Stromal cell of bone marrow (primary cell): ENCODE measurements at places on chromosomes 13 and 19.

GRCh38 chr13:64767054-64767453, 2463.1 kb downstream of the PCDH9 start:
- no peak for DNase-seq

GRCh38 chr19:33048806-33049676, 15.6 kb downstream of the RHPN2 start:
- DNase-seq: no peak

DNA sequence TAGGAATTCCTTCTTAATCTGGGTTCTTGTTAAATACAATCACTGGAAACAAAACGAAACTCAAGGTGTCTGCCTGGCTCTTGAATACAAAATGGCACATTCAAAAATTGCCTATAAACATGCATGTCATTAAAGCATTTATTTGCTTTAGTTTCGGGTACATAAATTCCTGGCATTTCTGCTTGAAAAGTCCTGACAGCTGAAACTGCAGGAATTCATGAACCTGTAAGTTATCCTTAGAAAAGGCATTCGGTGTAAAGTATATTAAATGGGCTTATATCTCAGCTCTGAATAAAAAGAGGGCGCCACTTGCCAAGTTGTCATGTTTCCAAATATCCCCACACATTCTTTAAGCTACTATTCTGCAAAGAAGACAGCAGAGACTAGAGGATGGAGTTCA, 32.9 kb downstream of the RXFP2 start:
- no peak for DNase-seq

DNA sequence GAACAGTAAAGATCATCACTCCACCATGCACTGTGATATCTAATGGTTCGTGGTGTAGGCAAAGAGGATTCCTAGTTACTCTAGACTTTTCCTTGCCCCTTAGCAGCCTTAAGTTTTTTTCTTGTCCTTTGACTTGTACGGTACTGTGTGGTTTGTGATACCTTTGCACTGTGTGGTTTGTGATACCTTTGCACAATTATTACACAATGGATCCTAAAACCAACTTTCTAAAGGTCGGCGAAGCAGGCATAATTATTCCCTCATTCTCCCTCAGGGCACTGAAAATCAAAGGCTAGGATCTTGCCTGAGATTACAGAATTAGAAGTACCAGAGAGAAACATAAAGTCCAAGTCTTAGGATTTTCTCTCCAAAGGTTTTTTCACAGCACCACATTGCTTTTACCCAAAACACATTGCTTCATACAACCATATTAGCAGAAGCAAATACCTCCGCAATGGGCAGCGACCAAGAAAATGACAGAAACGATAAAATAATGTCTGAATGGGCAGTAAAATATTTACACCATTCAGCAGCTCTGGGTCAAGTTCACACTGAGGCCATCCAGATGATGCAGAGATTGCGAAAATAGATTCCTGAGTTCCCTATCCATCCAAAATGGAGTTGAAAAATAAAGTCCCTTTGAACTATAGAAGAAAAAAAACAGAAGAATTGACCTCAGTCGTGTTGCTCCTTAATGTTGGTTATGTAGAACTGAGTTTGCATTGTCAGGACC, 106.4 kb downstream of the FGF14 start:
- DNase-seq: no peak

GRCh38 chr13:37701306-37701705, 102.7 kb upstream of the POSTN start:
- no peak for DNase-seq

DNA sequence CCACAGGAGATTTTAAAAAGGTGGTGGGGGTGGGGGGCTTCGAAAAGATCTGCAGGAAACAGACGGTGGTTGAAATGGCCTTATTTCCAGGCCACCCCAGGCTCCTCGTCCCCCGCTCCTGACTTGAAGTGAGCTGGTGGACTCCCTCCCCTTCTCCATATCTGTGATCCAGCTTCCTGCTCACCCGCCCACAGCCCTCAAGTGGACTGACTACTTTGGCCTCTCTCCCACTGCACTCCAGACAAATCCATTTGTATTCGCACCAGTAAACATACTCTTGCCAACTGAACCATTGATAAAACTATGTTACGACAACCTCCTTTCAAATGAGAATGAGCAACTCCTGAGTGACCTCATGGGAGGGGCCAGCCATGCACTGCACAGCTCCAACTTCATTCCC, 259.5 kb downstream of the COL4A1 start:
- DNase-seq: peak; percentile 53

- DNase-seq: no peak
Observed at GRCh38 chr13:109897988-109898624, 111.7 kb upstream of the IRS2 start.

DNA sequence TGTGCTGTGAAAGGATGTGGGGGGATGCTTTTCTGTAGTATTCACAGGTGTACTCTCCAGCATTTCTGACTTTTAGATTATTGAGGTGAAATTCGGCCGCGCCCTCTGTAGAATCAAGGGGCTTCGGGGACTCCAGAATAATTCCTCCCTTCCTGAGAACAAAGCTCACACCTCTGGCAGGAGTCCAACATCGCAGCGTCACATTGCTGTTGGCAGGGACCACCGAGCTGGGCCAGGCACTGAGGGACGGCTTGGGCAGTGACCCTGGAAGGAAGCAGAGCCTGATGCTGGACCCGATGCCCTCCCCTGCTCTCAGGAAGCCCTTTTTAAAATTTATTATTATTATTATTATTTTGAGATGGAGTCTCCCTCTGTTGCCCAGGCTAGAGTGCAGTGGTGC, 6.3 kb downstream of the TARM1 start:
- DNase-seq: no peak

GRCh38 chr13:99062593-99062992, 84.7 kb upstream of the DOCK9 start:
- peak; percentile 65 for DNase-seq

- no peak for DNase-seq
Observed at GRCh38 chr19:11984986-11985385, 20.1 kb downstream of the ZNF763 start.

DNA sequence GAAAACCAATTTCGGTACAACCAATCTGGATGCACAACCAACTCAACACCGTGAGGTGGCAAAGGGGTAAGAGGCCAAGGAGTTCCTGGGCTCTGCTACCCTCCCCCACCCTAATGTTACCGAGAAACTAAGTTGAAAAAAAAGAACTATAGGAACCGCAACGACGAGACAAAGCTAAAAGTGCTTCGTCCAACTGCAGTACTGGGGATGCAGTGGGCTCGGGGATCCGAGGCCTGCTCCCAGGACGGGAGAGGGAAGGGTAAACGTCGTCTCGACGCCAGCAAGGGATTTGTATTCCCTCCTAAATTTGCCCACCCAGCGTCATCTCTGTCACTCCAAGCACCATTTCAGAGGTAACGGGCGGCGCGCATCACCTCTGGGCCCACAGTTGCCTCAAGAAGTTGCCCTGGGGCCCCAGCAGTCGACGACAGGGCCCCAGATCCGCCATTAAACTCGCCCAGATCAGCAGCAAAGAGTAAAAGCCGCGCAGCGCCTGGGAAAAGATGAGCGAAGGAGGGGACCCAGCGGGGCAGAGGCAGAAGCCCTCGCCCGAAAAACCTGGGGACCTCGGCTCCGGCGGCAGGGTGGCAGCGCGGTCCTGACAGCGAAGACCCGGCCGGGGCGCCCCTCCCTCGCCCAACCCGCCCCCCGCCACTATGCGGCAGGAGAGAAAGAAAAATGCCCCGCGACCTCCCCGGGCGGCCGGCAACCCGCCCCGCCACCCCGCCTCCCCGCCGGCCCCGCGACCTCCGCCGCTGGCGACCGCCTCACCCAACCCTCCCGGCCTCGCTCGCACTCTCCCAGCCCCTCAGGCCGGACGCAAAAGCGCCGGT, 752 bp downstream of the ZMYM5 start:
- no peak for DNase-seq

- DNase-seq: peak; percentile 49
Observed at GRCh38 chr13:65594298-65594781, 1635.8 kb downstream of the PCDH9 start.

- no peak for DNase-seq
Observed at GRCh38 chr19:54541712-54542111, 31.9 kb upstream of the LILRA2 start.

DNA sequence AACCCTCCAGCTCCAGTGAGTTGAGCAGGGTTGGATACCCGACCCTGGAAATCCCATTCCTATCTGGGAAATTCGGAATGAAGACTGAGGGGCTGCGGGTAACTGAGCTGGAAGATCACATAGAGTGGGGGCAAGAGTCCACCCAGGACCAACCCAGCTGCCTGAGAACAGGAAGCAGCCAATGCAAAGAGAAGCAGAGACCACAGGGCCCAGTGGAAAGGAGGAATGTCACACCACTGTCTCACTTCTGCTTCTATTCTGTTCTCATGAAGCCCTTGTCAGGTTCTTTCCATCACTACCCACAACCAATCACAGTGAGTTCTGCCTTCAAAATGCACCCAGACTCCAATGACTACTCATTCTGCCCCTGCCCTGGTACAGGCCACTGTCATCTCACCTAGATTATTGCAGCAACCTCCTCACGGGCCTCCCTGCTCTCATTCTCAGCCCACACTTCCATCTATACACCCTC, 15.3 kb downstream of the DYRK1B start:
- DNase-seq: no peak

DNA sequence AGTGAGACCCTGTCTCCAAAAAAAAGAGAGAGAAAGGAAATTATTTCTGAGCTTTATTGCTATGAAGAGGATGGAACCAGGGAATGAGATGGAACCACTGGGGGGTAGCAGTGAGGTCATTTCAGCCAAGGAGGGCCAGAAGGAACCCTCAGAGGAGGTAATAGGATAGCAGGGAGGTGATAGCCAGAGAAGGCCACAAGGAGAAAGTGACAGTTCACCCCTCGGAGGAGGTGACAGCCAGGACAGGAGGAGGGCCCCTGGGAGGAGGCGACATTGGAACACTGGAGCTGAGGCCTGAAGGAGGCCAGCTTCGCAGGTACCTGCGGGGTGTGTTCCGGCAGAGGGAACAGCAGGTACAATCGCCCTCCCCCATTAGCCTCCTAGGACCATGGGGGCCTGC, 675 bp upstream of the PGPEP1 start:
- DNase-seq: no peak

GRCh38 chr13:30607908-30608307, 9.8 kb upstream of the USPL1 start:
- DNase-seq: no peak

- no peak for DNase-seq
Observed at GRCh38 chr13:88483202-88483601, 812.0 kb downstream of the SLITRK5 start.

DNA sequence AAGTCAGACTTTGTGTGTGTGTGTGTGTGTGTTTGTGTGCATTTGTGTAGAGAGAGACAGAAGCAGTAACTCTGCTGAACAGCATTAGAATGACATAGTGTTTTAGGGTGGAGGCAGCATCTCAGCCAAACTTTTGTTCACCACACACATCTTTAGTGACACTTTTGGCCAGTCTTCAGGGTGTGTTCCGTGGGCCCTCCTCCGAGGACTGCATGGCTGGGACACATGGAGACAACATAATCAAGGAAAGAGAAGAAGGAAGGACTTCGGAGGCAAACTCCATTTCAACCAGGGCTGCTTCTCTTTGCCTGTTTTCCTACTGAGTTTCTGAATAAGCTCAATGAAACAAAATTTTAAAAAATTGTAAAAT, 205.1 kb downstream of the LHFPL6 start:
- no peak for DNase-seq

- peak; percentile 59 for DNase-seq
Observed at GRCh38 chr13:84645196-84646012, 763.1 kb upstream of the SLITRK1 start.

GRCh38 chr13:43268632-43269031, 245.2 kb downstream of the DNAJC15 start:
- no peak for DNase-seq

DNA sequence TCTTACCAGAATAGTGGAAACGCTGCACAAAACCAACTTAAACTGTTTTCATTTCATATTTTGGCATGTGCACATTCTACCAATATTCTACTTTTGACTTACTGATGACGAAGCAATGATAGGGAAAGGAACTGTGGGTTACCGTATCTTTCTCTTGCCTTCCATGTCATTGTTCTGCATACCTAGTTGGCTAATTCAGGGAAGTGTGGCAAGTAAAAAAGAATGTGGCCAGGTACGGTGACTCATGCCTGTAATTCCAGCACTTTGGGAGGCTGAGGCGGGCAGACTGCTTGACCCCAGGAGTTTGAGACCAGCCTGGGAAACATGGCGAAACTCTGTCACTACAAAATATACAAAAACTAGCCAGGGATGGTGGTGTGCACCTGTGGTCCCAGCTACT, 108.2 kb downstream of the SIPA1L3 start:
- DNase-seq: no peak

DNA sequence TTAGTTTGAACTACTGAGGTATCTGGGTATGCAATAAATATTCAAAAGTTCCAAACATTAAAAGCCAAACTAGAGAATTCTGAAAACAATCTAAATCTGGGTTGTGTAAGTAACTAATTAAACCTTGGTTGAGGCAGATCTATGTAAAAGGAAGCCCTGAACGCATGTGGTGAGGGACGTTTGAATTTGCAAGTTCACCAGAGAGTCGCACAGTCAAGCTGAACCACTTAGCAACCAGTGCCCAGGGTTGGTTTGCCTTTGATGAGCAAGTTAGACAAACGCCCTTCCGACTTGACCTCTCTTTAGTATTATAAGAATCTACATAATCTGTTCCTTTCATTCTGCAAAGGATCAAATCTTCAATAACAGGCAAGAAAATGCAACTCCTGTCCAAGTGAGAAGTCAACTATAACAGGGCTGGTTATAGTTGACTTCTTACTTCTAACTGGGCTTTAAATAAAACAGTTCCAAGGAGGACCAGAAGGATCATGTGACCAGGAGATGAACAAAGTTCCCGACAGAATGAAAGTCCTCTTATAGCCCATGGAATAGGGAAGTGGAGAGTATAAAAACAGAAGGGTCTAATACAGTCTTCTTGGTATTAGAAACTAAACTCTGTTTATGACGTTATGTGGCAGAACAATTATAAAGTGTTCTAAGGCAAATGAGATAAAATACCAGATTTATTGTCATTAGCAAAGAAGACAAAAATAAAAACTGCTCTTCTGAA, 40.6 kb downstream of the PHF11 start:
- no peak for DNase-seq

DNA sequence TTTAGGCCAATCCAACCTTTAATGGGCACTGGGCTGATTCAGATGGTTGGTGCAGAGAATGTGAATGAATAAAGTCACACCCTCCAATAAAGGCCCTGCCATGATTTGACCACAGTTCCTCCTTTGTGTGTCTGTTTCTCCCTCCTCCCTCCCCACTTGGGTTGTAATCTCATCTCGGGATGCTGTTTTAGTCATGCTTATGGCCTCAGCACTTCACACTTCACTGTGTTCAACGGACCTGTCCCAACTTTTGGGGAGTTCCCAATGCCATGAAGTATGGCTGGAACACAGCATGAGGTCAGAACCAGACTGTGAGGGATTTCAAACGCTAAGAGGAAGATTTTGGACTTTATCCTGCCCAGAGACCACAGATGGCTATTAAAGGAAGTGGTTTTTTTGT, 5.6 kb upstream of the RAB8A start:
- DNase-seq: no peak

DNA sequence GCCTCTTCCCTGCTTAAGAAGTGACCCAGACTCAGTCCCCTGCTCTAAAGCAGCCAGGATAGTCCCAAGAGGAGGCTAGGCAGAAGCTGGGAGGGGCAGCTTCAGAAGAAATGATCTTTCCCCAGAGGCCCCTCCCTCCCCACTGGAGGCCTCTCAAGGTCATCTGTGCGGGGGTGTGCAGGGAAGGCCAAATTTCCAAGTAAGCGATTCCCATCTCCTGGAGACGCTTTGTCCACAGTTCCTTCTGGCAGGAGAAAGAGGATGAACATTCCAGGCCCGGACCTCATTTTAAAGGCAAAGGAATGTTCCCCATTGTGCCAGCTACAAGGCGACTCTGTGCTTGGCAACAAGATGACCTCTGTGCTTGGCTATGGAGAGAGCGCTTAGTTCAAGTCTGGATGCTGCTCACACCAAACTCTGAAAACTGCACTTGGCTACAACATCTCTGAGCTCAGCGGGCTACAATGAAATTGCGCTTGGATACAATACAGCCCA, 23.5 kb downstream of the COL5A3 start:
- DNase-seq: peak; percentile 70
